Stimulated activated naive B cell treated with anti-CD40 and anti-IgM and Interleukin-4, amounts not matched to agents 10 μg/mL and 1 μg/mL and 100 μg/mL, for 72 hours (primary cell): ENCODE measurements at places on chromosomes 12 and 14.

GRCh38 chr12:57093415-57094207 lies 4.7 kb downstream of the NAB2 start:
- H3K27ac ChIP-seq: peak overlapping the region; percentile 96
- no peaks in the 10 kb centered on the region for H3K27me3 ChIP-seq
- peaks cover 84% of the 10 kb centered on the region for H3K4me1 ChIP-seq
- peak overlapping the region; percentile 83 for H3K4me3 ChIP-seq
- DNase-seq: peak; percentile 52

GRCh38 chr12:1305063-1305434 lies 289.3 kb downstream of the FBXL14 start:
- H3K27ac ChIP-seq: peak overlapping the region; percentile 25
- peaks cover 21% of the 10 kb centered on the region for H3K4me1 ChIP-seq
- H3K4me3 ChIP-seq: no peak overlapping the region
- H3K27me3 ChIP-seq: no peaks in the 10 kb centered on the region
- no peak for DNase-seq

GRCh38 chr12:52274521-52275120 lies at the start of gene KRT86:
Gene KRT86 (plus strand): TSS chr12:52274645. CDS start chr12:52301917, 27,272 bp downstream.
- no peak within 1 kb of the TSS for H3K27ac ChIP-seq
- no peaks in the 10 kb centered on the region for H3K36me3 ChIP-seq

DNA sequence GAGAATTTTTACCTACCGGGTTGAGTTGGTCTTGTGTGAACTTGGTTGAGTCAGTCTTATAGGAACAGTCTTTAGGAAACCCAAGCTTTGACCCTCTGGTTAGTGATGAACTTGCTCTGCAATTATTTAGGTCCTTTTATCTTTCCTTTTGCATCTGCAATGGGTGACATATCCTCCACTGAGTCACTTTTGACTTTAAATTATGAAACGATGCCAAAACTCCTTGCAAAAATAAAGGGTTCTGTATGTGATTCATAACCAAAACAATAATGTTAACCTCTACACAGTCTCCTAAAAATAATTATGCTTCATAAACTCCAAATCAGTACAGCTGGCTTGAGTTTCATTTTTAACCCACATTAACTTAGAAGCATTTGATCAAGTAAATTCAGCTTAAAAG lies 979.4 kb downstream of the GALC start:
- H3K4me1 ChIP-seq: no peaks in the 10 kb centered on the region
- no peak for DNase-seq
- no peak overlapping the region for H3K27ac ChIP-seq

- H3K27me3 ChIP-seq: peaks cover 27% of the 10 kb centered on the region
- no peak for DNase-seq
- peaks cover 5% of the 10 kb centered on the region for H3K36me3 ChIP-seq
- H3K27ac ChIP-seq: peak within 1 kb of the TSS; percentile 31
These were observed at the start of gene RDH16 for GRCh38 chr12:56957229-56958052. Gene RDH16 (minus strand): TSS chr12:56957608. CDS start chr12:56957462, 146 bp downstream.

DNA sequence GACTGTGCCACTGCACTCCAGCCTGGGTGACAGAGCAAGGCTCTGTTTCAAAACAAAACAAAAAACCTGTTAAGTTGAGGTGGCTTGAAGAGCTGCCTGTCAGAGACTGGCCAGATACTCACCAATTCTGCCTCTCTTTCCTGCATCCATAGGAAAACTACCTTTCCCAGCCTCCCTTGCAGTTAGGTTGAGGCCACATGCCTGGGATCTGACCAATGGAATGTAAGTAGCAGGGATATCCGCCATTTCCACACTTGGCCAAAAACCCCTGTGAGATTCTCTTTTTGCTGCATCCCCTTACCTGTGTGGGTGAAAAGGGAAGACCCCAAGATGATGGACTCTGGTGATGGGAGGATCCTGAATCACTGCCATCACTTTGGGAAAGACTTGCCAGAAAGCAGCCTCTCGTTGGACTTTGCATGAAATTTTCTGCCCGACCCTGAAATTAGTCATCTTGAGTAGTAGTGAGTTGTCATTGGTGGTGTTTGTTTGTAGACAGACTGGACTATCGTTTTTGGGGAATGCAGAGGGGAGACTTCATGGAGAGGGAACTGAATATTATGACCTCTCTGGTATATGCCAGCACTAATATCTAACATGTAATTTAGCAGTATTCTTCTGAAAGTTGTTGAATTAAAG lies 14.0 kb downstream of the GPR68 start:
- no peak overlapping the region for H3K4me3 ChIP-seq
- H3K36me3 ChIP-seq: peaks cover 27% of the 10 kb centered on the region
- no peak for DNase-seq
- H3K4me1 ChIP-seq: peaks cover 51% of the 10 kb centered on the region
- H3K27ac ChIP-seq: no peak overlapping the region
- no peaks in the 10 kb centered on the region for H3K27me3 ChIP-seq

DNA sequence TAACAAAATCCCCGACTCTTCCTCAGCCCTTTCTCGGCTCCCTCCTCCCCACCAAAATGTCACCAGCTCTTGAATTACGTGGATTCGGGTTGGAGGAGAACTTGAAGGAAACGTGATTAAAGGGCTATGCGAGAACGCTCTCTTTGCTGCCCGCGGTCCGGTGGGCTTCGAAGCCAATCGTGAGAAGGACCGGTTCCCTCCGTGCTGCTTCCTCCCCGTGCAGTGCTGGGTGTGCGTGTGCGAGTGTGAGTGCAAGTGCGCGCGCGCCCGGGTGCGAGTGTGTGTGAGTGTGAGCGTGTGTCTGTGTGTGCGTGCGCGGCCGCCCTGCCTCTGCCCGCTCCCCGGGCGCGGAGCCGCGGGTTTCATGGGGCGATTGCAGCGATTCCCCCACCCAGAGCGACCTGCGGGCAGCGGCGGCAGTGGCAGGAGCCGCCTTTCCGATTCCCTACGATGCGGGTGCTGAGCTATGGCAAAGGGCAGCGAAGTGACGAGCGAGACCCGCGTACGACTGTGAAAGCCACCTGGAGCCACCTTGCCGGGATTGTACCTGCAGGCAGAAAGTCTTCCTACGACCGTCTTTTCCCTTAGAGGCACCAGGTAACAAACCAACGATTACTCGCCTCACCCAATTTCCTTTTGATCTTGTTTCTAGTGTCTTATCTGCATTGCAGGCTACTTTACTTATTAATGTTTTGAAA lies 1.4 kb downstream of the LRFN5 start:
- H3K4me3 ChIP-seq: peak overlapping the region; percentile 76
- no peaks in the 10 kb centered on the region for H3K36me3 ChIP-seq
- peaks cover 35% of the 10 kb centered on the region for H3K4me1 ChIP-seq
- peaks cover 84% of the 10 kb centered on the region for H3K27me3 ChIP-seq
- no peak for DNase-seq
- peak overlapping the region; percentile 56 for H3K27ac ChIP-seq

- H3K36me3 ChIP-seq: peaks cover 3% of the 10 kb centered on the region
- no peak overlapping the region for H3K27ac ChIP-seq
- H3K27me3 ChIP-seq: peaks cover 26% of the 10 kb centered on the region
- H3K4me1 ChIP-seq: peaks cover under 1% of the 10 kb centered on the region
- H3K4me3 ChIP-seq: no peak overlapping the region
These were observed 6.5 kb downstream of the MEG3 start for GRCh38 chr14:100832311-100832960.

GRCh38 chr14:36241183-36241582 lies 64.7 kb upstream of the PTCSC3 start:
- H3K27me3 ChIP-seq: peaks cover 8% of the 10 kb centered on the region
- H3K36me3 ChIP-seq: no peaks in the 10 kb centered on the region
- H3K27ac ChIP-seq: no peak overlapping the region
- DNase-seq: no peak
